ENCODE measurements at places on chromosomes 1 and 21. TPM values are rescaled to one million over a fixed set of nuclear protein-coding genes. Genes with fewer than 3 reads are reported as not detected.

GRCh38 chr1:35191429-35192055 is 1.4 kb downstream of the SFPQ start:
- H3K36me3 ChIP-seq, result peaks cover 52% of the 10 kb centered on the region
- no peak for DNase-seq
- peak overlapping the region; percentile 76 for H3K27ac ChIP-seq
- H3K27me3 ChIP-seq, result peaks cover 15% of the 10 kb centered on the region
- H3K4me3 ChIP-seq, result peak overlapping the region; percentile 99

ADGRL2 gene
- 11.6 TPM for total RNA-seq

PTGS2 gene
- 58.3 TPM for total RNA-seq

GRCh38 chr1:89836252-89837035 is 15.6 kb downstream of the LRRC8D start:
- no peak overlapping the region for H3K27ac ChIP-seq
- no peak overlapping the region for H3K4me3 ChIP-seq
- peaks cover 16% of the 10 kb centered on the region for H3K4me1 ChIP-seq

LEPROT gene
- 107 TPM for total RNA-seq

DNA sequence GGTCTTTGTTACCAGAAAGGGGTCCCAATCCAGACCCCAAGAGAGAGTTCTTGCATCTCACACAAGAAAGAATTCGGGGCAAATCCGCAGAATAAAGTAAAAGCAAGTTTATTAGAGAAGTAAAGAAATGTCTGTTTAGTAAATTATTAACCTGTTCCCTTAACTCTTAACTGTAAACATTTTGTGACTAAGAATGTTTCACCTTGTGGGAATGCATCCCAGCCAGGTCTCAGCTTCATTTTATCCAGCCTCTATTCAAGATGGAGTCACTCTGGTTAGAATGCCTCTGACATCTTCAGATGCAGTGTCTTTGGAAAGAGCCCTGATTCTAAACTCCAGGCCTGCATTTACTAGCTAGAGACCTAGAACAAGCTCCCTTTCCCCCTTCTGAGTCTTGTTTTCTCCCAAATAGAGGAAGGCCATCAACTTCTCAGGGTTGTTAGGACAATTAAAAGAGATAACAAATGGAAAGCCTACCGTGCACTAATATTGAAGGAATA is 4.5 kb upstream of the FABP3 start:
- H3K27me3 ChIP-seq, result peaks cover 4% of the 10 kb centered on the region
- H3K27ac ChIP-seq, result peak overlapping the region; percentile 67
- no peak for DNase-seq
- H3K4me3 ChIP-seq, result no peak overlapping the region
- H3K4me1 ChIP-seq, result peaks cover 56% of the 10 kb centered on the region

LRRC38 gene
- not detected for total RNA-seq

- no peaks in the 10 kb centered on the region for H3K36me3 ChIP-seq
- no peak for DNase-seq
- no peak overlapping the region for H3K27ac ChIP-seq
- peaks cover 3% of the 10 kb centered on the region for H3K27me3 ChIP-seq
- peaks cover 6% of the 10 kb centered on the region for H3K4me1 ChIP-seq
- no peak overlapping the region for H3K4me3 ChIP-seq
These were observed 39.0 kb upstream of the RWDD3 start for GRCh38 chr1:95195046-95195445.

DNA sequence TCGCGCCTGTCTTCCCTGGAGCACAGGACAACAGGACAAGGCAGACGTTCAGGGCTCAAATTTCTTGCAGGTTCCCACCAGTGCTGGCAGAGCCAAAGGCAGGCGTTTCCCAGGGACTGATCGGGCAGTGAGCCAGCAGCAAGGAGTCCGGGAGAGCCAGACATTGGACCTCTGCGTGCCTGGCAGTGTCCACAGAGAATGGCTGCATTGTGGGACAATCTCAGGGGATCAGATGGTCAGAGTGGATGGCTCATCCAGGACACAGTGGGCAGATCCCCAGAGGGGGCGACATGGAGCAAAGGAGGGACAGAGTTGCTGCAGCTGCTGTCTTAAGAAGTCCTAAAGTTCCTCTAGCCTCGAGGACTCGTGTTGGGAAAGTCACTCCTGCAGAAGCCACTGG is 4.6 kb downstream of the TMEM63A start:
- H3K27me3 ChIP-seq, result no peaks in the 10 kb centered on the region
- H3K4me3 ChIP-seq, result no peak overlapping the region
- peak; percentile 44 for DNase-seq
- peaks cover 6% of the 10 kb centered on the region for H3K36me3 ChIP-seq

DNA sequence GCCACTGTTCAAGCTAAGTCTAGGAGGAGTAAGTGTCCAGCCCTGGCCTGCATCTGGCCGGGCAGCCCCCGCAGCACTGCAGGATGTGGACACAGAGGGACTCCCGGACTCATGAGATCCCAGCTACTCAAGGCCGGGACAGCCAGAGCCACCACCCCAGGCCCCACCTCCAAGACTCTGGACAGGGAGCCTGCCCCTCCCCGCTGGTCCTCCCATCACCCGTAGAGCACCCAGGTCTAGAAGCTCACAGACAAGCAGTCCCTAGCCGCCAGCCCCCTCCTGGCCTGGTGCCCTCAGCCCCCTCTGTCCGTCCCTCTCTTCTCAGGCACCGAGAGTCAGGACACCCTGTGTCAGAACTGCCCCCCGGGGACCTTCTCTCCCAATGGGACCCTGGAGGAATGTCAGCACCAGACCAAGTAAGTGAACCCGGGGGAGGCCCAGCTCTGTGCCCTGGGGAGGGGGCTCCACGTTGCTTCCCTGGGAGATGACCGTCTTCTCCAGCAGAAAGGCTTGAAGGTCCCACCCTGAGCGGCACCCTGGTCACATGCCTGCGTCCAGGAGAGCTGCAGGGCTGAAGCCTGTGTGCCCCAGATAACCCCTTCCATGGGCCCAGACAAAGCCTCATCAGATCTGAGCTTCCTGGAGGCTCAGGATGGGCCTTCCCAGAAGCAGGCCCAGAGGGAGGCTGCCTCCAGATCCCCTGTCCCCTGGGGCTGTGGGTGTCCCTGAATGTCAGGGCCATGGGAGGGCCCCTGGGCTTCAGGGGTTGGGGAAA is 4.3 kb downstream of the TNFRSF14 start:
- H3K27me3 ChIP-seq, result peaks cover 8% of the 10 kb centered on the region
- peaks cover 12% of the 10 kb centered on the region for H3K4me1 ChIP-seq
- no peak for DNase-seq
- no peak overlapping the region for H3K4me3 ChIP-seq
- no peak overlapping the region for H3K27ac ChIP-seq

DNA sequence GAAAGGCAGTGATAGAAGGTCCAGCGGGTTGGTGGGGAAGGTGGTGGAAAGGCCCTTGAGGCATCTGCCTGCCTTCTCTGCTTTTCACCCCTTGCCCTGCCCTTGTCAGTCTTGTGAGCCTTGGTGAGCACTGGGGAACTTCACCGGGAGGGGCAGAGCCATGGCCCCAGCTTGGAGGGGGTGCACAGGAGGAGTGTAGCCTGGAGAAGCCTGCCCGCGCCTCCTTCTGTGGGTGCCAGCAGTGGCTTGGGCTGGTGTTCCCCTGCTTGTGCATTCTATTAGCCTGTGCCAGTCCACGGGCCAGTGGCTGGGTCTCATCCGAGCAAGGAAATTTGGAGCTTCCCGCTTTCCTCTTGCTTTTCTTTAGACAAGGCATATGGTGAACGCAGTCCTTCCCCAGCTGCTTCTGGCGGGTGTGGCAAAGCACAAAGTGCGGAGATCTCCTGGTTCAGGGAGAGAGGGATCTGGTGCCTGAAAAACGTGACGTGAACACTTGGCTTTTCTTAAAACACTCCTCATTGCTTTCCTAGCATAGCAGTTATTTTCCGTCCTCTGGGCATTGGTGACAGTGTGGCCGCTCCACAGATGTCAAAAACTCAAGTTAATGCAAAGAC is 10.6 kb upstream of the B3GALT5 start:
- no peak for DNase-seq
- H3K27me3 ChIP-seq, result peaks cover 29% of the 10 kb centered on the region
- H3K36me3 ChIP-seq, result no peaks in the 10 kb centered on the region
- peaks cover 10% of the 10 kb centered on the region for H3K4me1 ChIP-seq
- H3K27ac ChIP-seq, result no peak overlapping the region
- H3K4me3 ChIP-seq, result no peak overlapping the region

- H3K4me1 ChIP-seq, result peaks cover 14% of the 10 kb centered on the region
- peaks cover 4% of the 10 kb centered on the region for H3K36me3 ChIP-seq
- H3K27me3 ChIP-seq, result peaks cover 9% of the 10 kb centered on the region
- no peak overlapping the region for H3K4me3 ChIP-seq
- H3K27ac ChIP-seq, result peak overlapping the region; percentile 6
- DNase-seq, result no peak
These were observed 139.4 kb upstream of the CAMK1G start for GRCh38 chr1:209443975-209444651.

- H3K4me1 ChIP-seq, result peaks cover 6% of the 10 kb centered on the region
- H3K27me3 ChIP-seq, result peaks cover 4% of the 10 kb centered on the region
- no peak overlapping the region for H3K27ac ChIP-seq
- no peaks in the 10 kb centered on the region for H3K36me3 ChIP-seq
These were observed 22.2 kb upstream of the KPRP start for GRCh38 chr1:152735648-152736047.

- H3K4me3 ChIP-seq, result no peak overlapping the region
- peak; percentile 38 for DNase-seq
- no peaks in the 10 kb centered on the region for H3K4me1 ChIP-seq
- no peak overlapping the region for H3K27ac ChIP-seq
- no peaks in the 10 kb centered on the region for H3K36me3 ChIP-seq
These were observed 89.8 kb downstream of the TMEM200B start for GRCh38 chr1:29033829-29034466.

DNA sequence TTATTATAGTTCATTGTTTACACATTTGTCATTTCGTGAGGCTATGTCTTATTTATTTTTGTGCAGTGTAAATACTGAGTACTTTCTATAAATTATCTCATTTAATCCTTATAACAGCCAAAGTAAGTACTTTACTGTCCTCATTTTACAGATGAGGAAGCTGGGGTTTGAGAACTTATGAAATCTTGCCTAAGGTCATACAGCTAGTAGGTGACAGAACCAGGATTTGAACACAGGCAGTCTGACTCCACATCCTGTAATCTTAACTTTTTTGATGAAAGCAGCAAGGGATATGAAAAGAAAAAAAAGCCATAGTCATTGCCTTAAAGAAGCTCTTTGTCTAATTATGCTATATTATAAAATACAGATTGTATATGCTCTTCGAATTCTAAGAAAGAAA is 107.1 kb upstream of the BMP8A start:
- H3K36me3 ChIP-seq, result peaks cover 24% of the 10 kb centered on the region
- peaks cover 2% of the 10 kb centered on the region for H3K27me3 ChIP-seq
- H3K4me1 ChIP-seq, result peaks cover 29% of the 10 kb centered on the region
- H3K27ac ChIP-seq, result no peak overlapping the region
- H3K4me3 ChIP-seq, result no peak overlapping the region

KIRREL1 gene
- total RNA-seq, result 109 TPM

DNA sequence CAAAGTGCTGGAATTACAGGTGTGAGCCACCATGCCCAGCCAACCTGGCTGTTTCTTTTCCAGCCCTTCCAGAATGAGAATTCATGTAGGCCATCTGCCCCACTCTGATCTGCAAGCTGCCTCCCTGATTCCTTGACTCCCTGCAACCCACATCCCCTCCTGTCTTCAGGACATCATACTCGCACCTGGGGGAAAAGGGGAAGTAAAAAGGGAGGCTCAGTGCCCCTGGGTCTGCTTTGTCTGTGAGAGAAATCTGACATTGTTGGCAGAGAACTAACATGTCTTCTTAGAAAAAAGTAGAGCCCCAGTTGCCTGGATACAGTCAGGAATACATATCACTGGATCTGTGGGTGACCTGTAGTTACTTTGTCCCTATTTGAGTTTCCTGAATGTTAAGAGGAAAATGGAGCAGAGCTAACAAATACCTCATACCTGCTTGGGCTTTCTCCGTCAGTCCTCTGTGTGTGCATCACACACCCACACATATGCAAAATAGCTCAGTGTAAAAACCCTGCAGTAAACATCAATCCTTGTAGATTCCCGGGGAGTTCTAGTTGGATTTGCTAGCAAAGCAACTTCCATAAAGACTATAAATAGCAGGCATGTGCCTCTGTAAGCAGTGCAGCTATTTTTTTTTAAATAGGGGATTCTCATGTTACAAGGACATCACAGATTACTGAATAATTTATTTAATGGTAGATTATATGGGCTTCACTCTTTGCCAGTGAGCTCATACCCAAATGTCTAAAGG is 62.9 kb downstream of the TEX35 start:
- H3K4me3 ChIP-seq, result no peak overlapping the region
- peak; percentile 4 for DNase-seq
- H3K4me1 ChIP-seq, result peaks cover 15% of the 10 kb centered on the region
- no peaks in the 10 kb centered on the region for H3K36me3 ChIP-seq

DNA sequence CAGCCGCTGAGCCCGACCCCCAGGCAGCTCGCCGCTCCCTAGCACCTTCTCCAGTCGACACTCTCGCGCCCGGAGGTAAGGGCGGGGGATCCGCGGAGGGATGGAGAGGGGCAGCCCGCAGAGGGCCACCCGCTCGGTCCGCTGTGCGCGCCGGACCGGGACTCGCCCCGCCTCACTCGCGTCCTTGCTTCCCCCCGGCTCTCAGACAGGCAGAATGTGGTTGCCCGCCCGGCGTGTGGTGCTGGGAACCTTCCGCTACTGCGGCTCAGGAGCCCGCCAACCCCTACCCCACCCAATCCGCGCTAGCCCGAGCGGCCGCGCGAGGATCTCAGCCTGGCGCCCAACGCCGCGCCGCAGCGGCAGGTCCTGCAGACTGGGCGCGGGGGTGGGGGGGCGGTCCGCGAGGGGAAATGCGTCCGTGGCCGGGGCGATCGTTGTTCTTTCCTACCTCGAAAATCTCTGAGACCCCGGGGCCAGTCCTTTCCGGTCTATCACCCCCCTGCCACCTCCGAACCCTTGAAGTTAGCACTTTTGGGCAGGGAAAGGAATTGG is 404 bp downstream of the LRRC8C start:
- peak overlapping the region; percentile 79 for H3K27ac ChIP-seq
- no peaks in the 10 kb centered on the region for H3K27me3 ChIP-seq
- peaks cover 52% of the 10 kb centered on the region for H3K4me1 ChIP-seq
- DNase-seq, result peak; percentile 53
- H3K36me3 ChIP-seq, result peaks cover 11% of the 10 kb centered on the region

FCGR2B gene
- not detected for total RNA-seq

DNA sequence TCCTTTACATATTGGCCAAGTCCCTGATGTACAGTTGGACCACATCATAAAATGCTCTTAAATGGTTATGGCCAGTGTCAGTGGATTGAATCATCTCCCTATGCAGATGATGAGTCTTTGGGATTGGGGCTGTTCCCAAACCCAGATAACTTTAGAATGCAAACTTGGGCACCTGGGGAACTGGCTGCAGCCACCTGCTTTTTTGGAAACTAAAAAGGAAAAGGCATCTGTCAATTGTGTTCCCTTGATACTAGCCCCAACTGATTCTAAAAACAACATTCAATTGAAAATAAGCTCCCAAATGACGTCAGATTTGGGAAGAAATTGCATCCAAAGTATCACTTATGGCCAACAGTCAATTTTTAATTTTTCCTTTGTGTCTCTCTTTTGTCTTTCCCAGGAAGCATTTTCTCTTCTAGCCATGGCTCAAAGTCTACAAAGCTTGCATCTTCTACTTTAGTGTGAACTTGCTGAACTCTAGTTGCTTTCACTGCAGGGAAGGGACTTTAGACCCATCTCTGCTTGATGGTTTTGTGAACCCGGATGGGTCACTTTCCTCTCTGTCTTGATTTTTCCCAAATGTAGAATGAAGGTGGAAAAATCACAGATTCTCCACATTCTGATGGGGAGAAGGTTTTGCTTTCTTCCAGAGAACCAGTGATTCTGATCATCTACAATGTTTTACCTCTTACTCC is 402.3 kb upstream of the USP24 start:
- no peak overlapping the region for H3K27ac ChIP-seq
- no peak for DNase-seq
- H3K27me3 ChIP-seq, result no peaks in the 10 kb centered on the region
- H3K4me3 ChIP-seq, result no peak overlapping the region
- H3K4me1 ChIP-seq, result peaks cover 10% of the 10 kb centered on the region

CLIC6 gene
- total RNA-seq, result not detected

PLCH2 gene
- 0.08 TPM for total RNA-seq
